ENCODE measurements at places on chromosomes 16 and 17.

GRCh38 chr17:74125156-74125555 is 78.3 kb upstream of the RPL38 start:
- DNase-seq = no peak

DNA sequence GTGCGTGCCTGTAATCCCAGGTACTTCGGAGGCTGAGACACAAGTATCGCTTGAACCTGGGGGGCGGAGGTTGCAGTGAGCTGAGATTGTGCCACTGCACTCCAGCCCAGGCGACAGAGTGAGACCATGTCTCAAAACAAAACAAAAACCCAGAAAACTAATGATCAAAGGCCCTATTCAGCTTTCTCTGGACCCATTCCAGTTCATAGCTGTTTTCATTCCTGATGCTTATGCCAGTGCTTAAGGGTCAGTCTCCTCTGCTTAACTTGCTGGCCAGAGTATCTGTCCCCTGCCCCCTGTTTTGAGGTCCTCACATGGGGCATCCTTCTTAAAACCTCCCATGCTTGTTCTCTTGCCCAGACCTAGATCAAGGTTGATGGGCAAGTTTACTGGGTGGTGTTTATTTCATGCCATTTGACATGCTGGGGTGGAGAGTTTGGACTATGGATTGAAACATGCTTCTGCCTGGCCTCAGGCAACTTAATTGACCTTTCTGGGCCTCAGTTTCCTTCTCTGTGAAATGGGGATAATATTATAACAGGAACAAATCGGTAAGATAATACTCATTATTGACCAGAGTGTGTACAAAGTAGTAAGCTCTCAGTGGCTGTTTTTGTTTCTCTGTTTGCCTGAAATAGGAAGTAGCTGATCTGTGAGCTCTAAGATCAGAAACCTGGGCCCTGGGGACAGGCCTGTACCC is 369.8 kb downstream of the CPPED1 start:
- DNase-seq = no peak

GRCh38 chr16:15946257-15947044 is 3.0 kb upstream of the ABCC1 start:
- DNase-seq = no peak

- DNase-seq = no peak
Measured at GRCh38 chr17:33121756-33122155, 130.1 kb downstream of the SPACA3 start.

DNA sequence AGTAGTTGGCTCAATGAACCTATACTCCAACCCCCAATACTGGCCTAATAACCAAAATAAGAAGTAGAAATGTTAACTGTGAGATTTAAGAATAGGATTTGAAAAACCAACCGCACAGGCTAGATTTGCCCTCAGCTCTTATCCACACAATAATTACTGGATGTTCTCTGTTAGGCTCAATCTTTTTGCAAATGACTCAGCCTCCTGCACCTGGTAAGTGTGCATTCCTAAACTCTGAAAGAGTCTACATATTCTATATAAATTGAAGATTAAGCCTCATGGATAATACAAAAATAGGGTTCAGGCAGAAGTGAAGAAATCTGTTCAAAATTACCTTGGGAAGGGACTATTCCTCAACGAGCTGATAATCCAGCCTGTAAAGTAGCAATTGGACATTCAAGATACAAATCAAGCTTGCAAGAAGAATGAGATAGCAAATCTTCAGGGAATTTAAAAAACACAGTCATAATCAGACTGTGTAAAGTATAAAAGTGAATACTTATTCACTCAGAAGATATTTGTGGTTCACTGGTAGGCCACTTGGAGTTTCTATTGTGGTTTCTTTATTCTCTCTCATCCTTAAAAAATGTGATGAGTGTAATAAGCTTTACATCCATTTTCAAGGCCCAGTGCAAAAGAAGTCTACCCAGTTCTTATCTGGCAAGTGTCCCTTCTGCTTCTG is 931.9 kb upstream of the SOX9 start:
- no peak for DNase-seq

Measured in esophagus muscularis mucosa (tissue), 4 donors.